ENCODE measurements at places on chromosomes 11 and 22.

DNA sequence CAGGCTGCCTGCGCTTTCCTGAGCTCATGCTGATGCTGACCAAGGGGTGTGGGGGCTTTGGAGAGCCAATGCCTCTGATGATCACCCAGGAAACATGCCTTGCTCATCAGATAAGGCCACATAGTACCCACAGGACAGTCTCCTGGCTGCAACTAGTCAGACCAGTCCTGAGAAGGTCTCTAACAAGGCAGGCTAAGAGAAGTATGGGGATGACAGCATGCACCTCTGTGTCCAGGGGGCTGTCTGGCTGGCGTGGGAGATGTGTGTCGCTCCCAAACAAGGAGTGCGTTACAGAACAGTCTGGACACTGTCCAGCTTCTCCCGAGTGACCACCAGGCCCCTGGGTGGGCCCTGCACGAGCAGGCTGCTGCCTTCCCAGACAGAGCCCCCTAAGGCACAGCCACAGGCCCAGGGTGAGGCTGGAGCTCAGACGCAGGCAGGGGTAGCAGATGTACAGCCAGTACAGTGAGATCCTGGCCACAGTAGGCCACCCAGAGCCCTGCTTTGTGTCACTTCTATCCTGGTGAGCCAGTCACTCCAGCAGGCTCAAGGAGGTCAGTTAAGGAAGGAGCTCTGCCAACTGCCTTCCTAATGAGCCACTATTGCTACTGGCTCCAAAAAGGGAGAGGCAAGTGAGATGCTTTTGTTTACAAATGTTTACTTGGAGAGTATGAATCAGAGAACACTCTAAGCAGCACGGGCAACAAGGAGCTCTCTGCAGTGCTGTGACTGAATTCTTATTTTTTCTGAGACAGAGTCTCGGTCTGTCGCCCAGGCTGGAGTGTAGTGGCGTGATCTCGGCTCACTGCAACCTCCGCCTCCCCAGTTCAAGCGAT lies 66.0 kb upstream of the CLTCL1 start:
- no peak for DNase-seq

DNA sequence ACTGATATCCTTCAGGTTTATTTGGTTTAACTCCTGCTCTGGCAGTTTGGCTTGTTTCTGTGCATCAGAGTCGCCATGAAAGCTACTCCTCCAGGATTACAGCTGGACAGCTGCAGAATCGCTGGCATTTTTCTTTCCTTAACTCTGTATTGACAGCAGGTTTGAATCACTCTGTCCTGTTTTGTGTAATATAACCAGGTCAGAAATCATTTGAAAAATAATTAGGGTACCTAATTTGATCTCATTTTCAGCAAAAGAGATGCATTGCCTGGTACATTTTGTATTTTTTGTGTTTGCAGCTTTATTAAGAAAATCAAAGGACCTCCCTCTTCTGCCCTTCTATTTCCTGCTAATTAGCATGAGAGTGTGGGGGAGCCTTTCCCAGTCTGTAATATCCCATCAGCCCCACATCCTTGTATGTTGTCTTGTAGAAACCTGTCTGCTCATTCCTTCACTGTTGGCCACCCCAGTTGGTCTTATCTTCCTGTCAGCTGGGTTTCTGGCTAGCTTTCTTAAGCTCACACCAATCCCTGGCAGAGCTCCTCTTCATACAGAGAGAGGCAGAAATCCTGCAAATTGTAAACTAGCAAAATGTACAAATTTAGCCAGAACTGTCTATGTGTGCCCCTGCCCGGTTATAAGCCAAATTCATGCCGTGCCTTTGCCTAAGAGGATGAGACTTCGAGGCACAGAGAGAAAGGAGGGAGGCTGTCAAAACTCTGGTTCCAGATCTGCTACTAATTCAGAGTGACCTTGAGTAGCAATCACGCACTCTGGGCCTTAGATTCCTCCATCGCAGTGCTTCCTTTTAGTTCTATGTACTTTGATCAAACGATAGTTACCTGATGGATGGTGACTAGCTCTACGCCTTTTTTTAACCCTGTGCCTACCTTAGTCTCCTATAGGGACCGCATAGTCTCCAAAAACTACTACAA lies 200.6 kb downstream of the NAV2 start:
- no peak for DNase-seq

DNA sequence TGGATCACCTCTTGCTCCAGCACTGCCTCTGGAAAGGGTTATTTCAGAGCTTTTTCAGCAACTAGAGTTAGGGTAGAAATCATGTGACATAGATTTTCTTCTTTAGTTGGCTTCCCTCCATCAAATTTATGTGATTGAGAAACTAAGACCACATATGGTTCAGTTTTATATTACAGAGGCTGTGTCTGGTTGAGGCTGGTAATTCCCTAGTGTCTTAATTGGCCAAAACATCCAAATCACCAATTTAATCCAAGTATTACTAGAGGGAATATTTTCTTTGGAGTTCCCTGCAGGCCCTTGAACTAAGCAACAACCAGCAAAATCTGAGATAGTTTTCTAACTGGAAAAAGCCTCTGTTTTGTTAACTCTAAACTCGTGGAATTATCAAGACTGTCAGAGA lies 136.3 kb downstream of the ARHGAP42 start:
- no peak for DNase-seq

DNA sequence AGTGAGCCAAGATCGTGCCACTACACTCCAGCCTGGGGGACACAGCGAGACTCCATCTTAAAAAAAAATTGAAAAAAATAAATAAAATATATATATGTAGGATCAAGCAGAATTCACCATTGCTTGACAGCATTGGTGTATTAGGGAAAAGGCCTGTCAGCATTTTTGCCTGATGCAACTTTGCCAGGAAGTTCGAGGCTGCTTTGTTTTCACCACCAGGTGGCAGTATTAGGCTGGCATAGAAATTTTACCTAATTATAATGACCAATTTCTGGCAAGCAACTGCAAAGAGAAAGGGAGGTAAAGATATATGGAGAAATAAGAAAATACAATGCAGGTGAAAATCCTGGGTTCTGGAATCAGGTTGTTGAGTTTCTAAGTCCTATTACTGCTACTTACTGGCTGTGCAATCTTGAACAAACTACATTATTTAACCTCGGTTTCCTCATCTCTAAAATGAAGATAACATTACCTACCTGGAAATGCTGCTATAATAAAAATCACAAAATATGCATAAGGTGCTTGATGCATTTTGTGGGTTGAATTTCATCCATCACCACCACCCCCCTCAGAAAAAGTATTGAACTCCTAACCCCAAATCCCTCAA lies 24.7 kb downstream of the LAYN start:
- peak; percentile 68 for DNase-seq

DNA sequence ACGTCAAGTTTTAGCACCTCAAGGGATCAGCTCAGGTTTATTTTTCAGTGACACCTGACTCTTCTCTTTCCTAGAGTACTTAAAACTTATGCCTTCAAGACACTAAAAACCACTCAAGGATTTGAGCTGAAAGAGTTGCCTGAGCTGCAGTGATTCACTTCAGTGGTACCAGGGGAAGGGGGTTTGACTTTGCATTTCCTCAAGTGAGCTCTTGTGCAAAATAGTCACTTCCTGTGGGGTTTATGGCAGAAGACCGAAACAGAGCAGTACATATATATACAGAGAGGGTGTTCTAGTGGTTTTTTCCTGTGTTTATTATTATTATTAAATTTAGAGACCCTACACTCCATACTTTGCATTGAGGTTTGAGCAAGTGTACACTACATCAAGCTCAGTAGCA lies 60.7 kb downstream of the DBX1 start:
- DNase-seq, result no peak

DNA sequence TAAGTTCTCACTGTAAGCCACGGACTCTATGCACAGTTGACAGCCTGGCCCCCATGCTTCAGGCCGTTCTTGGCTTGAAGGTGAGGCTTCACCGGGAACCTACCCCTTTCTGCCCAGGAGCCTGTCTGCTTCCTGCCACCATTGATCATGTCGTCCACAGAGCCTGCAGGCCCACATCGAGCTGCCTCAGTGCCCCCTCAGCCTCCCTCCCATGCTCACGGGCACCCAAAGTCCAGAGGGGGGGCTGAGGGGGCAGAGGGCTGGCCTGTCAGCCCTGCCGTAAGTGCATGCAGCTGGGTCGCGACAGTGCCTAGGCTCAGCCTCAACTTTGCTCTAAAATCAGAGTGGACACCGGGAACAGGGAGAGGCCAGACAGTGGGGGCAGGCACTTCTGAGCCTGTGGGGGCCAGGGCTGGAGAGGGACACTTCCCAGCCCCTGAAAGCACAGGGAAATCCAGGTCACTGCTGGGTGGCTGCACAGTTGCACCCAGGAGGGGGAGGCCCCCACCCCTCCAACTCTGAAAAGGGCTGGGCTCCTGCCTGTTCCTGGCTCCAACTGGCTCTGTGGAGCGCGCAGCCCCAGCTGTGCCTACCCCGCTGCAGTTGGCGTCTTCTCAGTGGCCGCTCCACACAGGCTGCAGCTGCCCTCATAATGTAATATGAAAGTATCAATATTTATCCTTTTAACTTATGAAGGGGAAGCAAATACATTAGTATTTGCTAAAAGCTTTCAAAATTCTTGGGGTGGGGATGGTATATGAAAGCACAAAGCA lies 598.6 kb downstream of the DLG2 start:
- no peak for DNase-seq

DNA sequence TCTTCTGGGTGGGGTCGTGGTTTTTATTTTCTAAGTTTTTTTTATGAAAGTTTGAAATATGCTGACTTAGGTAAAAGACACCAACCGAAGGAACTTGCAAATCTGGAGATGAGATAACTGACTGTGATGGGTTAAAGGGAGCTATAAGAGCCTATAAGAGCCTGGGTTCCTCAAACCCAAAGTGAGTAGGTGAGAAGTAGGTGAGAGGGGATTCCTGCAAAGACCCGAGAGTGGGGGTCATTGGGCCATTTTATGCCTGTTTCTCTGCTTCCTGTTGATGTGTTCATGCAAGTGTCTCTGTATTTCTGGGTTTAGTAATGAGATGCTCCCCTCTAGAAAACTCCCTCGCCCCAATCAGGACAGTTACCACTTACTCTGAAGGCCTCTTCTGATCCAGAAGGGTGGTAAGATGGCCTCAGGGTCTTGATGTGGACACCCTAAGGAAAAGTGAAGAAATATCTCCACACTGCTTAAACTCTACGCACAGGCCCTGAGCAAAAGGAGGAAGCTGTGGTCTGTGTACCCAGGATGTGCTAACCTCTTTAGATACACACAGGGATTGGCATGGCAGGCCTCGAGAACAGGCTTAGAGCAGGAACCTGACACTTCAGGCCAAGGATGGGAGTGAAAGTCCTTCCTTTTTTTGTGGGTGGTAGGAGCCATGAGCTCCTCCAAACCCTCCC lies 1.8 kb downstream of the FLI1 start:
- no peak for DNase-seq

- peak; percentile 13 for DNase-seq
Observed at GRCh38 chr11:119721129-119722120, 7.6 kb downstream of the NECTIN1 start.

- no peak for DNase-seq
Observed at GRCh38 chr11:47863189-47863897, 15.2 kb upstream of the NUP160 start.

DNA sequence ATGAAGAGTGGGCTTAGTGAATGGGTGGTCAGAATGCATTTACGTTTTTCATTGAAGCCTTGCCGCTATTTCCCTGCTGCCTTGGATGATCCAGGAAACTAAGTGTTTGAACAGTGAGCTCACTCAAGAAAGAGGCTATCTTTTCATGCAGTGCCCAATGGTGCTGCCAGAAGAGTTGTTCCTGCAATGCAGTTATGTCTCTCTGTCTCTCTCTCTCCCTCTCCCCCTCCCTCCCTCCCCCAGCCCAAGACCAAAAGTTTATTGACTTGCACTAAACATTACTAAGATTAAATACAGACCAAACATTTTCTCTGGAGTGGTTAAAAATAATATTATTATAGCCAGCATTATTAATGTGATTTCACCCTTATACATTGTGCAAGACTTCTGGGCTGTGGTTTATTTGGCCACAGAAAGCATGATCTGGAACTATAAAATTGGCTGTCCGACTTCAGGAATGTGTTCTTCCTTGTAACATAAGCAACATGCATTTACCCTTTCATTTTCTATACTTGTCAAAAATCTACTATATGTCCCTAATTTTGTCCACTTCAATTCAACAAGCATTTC lies 6.6 kb upstream of the FUT4 start:
- DNase-seq, result no peak

DNA sequence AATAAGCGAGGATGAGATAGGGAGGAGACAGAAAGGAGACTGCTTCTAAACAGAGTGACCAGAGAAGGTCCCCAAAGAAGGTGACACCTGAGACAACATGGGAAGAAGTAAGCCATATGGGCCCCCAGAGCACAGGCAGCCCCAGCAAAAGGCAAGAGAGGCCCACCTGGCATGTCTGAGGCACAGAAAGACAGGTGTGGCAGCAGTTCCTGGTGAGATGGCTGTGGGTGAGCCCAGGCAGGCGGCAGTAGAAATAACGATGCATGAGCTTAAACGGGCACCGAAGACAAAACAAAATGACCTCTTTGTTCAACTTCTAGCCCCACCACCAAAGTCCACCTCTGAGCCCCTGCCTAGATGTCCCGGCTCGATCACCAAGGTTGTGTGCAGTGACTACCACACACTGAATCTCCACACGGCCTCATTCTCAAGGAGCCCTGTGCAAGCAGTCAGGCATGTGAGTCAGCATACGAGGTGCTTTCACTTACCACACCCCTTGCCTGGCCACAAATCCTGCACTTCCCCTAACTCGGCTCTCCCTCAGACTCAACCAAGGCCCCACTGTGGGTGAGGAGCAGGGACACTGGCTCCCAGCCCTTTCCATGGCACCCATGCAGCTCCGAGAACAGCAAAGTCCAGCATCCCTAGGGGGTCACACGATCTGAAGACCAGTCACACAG lies 77.6 kb downstream of the PACSIN2 start:
- peak; percentile 88 for DNase-seq

DNA sequence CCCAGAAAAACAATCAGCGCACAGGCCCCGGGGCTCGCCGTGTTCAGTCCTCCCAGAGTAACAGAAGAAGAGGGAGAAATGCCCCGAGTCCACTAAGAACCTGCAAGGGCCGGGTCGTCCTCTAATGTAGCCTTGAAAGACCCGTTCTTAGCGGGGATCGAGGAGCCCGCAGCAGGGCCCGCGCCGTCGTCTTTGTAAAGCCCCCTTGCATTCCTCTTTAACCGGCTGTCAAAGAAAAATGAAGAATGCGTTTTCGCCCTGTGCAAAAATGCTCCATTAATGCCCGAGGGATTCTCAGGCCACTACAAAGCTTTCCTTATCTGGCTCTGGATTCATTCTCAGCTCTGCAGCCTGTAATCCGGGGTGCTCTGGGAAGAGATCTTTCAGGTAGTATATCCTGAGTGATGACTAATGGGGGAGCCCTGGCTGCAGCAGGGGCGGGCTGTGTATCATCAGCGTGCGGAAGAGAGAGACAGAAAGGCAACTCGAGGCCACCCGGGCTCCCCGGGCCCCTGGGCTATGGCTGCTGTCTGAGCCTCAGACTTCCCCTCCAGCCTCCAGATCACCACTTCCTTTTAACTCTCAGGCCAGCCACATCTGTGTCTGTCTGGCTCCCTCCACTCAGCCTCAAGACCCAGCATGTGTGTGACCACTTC lies 78.2 kb downstream of the FBLN1 start:
- no peak for DNase-seq
